ENCODE measurements at places on chromosomes 2 and 18.

- DNase-seq: no peak
These were observed 284.4 kb upstream of the PARD3B start for GRCh38 chr2:204260901-204261300.

DNA sequence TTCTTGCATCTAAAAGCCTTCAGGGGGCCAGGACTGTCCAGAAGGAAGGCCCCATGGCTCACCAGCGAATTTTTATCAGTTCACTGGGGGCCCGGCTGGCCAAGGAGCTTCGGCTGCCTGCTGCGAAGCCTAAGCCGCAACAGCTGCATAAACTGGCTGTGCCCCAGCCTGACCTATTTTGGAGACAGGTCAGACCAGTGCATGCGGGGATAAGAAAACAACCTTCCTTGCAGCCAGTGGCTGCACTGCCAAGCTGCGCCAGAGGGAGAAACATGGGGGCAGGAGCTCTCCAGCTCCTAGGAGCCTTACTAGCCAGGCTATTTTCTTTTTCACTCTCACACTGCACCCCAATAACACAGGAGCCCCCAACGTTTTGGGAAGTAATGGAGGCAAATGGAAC is 15.2 kb downstream of the PAX3 start:
- no peak for DNase-seq

DNA sequence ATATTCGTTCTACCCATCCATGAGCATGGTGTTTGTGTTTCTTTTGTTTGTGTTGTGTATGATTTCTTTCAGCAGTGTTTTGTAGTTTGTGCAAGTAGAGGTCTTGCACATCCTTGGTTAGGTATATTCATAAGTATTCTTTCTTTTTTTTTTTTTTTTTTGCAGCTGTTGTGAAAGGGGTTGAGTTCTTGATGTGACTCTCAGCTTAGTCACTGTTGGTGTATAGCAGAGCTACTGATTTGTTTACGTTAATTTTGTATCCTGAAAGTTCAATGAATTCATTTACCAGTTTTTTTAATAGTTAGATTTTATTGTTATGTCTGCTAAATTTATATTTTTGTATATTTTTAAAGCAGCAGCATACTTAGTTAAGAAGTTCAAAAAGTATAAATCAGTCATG is 834.4 kb upstream of the NRXN1 start:
- DNase-seq: peak; percentile 23

- DNase-seq: no peak
These were observed 9.6 kb upstream of the NTSR2 start for GRCh38 chr2:11679486-11680181.

- peak; percentile 56 for DNase-seq
These were observed 5.0 kb upstream of the CHST10 start for GRCh38 chr2:100422320-100423055.

GRCh38 chr2:161147856-161148255 is 12.4 kb upstream of the TANK start:
- no peak for DNase-seq

DNA sequence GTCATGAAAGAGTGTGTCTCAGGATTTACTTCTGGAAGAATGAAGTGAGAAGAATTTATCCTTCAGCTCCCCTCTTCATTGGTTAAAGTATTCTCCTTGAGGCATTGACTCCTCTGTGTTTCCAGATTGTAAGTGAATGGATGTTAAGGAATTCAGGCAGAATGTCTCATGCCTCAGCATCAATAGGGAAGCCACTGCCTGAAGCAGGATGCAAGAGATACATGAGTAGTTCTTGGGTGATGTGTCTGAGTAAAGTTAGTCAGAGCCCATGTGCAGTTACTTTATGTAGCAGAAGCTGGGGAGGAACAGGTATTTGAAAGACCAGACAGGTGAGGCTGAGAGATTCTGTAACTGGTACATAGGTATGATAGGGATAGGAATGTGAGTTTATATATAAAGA is 34.0 kb upstream of the TMEFF2 start:
- no peak for DNase-seq

- no peak for DNase-seq
These were observed 355.2 kb upstream of the KCNJ3 start for GRCh38 chr2:154343282-154343681.

- peak; percentile 43 for DNase-seq
These were observed 56.8 kb upstream of the TTN start for GRCh38 chr2:178863856-178864620.

GRCh38 chr2:65818873-65819451 is 386.6 kb upstream of the SPRED2 start:
- peak; percentile 7 for DNase-seq

- peak; percentile 49 for DNase-seq
These were observed 64.2 kb downstream of the NPAS2 start for GRCh38 chr2:100884145-100884621.

DNA sequence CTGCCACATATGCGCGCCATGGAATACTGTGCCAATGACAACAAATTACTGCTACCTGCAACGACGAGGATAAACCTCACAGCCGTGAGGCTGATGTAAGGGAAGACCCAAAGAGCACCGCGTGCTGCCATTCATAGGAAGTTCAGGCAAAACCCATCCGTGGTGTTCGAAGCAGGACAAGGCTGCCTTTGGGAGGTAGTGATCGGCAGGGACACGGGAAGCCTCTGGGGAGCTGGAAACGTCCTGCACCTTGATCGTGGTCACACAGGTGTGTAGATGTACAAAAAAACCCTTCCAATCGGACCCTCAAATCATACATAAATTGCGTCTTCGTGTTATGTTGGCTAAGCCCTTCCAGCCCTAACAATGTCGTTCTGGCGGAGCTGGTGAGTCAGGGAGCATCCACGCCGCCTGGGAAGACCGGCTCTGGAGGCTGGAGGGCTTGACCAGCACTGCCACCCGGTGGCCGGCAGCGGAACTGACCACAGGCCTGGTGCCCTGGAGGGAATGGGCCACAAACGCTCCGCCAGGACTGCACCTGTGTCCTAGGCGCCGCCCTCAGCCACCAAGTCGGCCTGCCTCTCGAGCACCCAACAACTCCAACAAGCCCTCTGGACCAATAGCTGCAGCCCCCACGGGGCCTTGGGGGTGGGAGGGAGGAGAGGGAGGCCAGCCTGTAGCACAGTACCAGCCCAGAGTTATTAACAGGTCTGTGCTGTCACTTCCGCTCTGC is 4.1 kb upstream of the NEURL3 start:
- peak; percentile 86 for DNase-seq

- DNase-seq: no peak
These were observed 665.5 kb downstream of the DCDC2C start for GRCh38 chr2:4368907-4369306.

DNA sequence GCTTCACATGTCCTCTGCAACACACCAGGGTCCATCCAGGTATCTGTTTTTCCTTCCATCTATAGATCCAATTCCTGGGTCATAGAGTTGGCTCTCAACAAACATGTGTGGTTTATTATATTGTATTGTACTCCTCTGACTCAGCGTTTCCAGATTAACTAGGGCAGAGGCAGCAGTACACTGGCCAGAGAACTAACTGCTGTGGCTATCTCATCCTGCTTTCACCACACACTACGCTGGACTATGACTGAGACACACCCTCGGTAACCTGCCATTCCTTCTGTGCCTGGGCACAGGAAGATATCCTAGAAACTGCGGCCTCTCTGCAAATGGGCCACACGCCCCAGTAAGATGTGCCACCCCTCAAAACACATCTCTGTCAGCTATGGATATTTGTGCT is 159.8 kb upstream of the STK17B start:
- peak; percentile 69 for DNase-seq

GRCh38 chr2:236665101-236665500 is 95.5 kb downstream of the ACKR3 start:
- DNase-seq: no peak

- no peak for DNase-seq
These were observed 55.9 kb downstream of the KCTD18 start for GRCh38 chr2:200453853-200454534.

DNA sequence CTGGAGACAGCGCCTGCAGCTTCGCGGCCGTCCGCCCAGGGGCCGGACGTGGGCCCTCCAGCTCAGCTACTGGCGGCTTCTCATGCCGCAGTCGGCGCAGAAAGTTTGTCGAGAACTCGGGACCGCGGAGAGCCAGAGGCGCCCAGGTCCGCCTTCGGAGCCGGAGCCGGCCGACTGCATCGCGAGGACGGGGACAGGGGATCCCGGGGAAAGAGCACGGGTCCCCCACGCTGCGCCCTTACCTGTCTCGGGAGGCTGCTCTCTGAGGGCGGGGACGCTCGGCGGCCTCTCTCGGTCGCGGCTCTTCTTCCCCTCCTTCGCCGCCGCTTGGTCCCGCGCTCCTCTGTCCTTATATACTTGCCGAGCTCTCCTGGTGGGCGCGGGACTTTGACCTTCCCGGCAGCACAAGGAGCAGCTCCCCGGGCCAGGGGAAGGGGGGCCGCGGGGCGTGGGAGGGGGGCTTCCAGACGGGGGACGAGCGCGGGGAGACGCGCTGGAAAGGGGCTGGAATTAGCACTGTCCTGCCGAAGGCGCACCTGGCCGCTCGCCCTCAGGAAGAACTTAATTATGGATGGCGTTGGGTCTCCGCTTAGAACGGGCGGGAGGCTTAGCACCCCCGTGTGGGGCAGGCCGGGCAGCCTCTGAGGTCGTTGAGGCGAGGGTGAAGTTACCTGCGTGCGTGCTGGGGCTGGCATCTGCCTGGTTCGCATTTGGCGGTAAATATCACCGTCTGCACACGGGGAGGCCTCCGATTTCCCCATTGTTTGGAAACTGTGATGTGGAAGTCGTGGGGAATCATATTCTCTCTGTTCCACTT is at the start of gene POMC:
TSS of gene POMC (minus strand) at position 325 of the 817 bp plus-strand sequence. CDS start 3,808 bp downstream, outside the sequence.
- peak; percentile 49 for DNase-seq

GRCh38 chr2:110644357-110644756 is 33.5 kb downstream of the BUB1 start:
- no peak for DNase-seq

DNA sequence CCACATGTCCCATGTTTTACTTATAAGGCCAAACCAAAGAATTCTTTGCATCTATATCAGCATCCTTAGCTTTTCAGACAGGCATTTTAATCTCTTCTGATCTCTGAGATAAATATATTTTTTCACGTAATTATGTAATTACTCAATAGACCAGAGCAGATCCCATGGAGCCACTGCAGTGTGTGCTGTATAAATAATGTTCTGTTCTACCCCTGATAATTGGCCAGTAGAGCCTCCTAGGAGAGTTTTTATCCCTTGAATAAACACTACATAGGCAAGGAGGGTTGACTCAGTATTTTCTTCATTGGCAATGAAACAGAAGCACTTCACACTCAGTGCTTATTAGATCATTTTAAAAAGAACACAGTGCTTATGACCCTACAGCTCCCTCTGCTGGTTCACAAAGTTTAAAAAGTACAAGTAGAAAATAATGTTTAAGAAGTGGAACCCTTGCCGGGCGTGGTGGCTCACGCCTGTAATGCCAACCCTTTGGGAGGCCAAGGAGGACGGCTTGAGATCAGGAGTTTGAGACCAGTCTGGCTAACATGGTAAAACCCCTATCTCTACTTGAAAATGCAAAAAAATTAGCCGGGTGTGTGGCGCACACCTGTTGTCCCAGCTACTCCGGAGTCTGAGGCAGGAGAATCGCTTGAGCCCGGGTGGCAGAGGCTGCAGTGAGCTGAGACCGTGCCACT is 91.9 kb downstream of the PPP1R1C start:
- DNase-seq: peak; percentile 89

DNA sequence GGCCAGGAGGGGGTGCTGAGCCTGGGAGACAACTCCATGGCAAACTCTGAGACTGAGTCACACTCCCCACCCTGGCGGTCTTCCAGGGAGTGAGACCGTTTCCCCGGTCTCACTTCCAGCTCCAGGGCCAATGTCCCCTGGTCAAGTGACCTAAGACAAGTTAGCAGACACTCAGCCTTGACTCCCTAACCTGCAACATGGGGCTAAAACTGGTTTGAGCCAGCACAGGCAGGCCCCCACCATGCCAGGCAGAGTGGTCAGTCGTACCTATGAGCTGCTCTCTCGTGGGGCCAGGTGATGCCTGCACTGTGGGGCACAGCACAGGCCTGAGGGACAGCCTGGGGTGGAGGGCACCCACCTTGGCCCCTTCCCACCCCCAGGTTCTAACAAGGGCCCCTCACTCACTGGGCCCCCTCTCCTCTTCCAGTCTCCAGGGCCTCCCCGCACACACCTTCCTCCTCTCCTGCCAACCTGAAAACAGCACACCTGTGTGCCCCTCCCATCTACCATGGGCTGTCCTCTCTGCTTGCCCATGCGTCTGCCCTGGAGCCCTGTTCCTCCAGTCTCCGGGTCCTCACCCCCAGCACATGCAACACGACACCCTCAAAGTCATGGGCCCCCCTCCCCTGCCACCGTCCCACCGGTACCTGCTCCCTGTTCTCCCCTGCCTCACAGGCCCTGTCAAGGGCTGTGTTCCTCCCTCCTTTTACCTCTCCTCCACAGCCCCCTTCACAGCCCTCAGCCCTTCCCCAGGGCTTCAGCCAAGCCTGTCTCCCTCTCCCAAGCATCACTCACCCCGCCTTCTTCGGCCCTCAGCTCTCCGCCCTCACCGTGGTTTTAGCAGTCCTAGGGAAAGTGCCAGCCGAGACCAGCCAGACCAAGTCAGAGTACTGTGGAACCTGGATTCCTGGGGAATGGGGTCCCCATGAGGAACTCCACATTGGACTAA is 1.6 kb downstream of the GPR17 start:
- DNase-seq: peak; percentile 36

- peak; percentile 71 for DNase-seq
These were observed 224.3 kb downstream of the ANAPC1 start for GRCh38 chr2:111659361-111660333.

- DNase-seq: peak; percentile 56
These were observed 5.9 kb downstream of the CCDC121 start for GRCh38 chr2:27622921-27623384.

DNA sequence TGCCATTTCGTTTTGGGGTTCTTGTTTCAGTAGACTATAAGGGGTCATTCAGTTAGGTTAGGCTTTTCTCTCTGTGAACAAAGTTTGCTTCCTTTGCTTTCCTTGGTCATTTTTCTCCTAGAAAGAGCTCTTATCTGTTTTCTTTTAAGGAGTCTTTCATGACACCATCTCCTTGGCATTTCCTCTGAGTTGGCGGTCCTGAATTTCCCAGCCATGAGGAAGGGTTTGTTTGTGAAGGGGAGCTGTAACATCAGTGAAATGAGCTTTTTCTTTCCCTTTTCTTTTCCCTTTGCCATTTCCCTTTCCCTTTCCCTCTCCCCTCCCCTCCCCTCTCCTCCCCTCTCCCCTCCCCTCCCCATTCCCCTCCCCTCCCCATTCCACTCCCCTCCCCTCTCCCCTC is 61.7 kb downstream of the MAP4K4 start:
- peak; percentile 98 for DNase-seq
